ENCODE measurements at places on chromosomes 7 and 10.

GRCh38 chr10:48572414-48572813, 32.5 kb downstream of the ARHGAP22 start:
- DNase-seq: no peak

DNA sequence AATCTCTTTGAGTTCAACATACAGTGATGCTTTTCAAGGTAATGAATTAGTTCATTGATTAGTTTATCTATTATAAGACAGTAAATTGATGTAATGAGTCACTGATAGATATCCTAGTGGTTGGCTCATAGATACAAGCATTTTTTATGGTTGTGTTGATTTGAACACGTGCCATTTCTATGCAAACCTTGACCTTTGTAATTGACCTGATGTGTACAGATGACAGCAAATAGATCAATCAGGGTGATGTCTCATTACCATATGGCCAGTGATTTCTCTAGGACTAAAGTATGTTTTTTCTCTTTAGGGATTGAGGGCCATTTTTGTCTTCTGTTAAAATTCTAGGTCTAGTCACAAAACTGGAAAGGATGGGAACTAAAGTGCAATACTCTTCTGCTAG, 760.3 kb upstream of the GALNT17 start:
- DNase-seq: no peak

DNA sequence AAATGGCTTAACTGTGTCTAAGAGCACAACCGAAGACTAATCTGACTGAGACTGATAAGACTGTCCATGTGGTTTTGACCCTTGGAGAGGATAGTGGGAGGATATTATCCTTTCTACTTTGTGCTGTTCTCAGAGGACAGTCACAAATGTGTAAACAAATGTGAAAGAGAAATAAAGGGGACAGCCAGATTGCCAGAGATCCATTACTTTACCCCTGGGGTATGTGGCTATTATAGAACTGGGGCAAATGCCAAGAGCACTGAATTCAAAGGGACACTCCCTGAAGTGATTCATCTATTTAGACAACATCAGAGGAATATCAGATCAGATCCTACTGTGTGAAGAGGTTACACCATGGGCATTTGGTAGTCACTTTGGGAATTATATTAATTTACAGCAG, 154.7 kb downstream of the RNLS start:
- DNase-seq: no peak

DNA sequence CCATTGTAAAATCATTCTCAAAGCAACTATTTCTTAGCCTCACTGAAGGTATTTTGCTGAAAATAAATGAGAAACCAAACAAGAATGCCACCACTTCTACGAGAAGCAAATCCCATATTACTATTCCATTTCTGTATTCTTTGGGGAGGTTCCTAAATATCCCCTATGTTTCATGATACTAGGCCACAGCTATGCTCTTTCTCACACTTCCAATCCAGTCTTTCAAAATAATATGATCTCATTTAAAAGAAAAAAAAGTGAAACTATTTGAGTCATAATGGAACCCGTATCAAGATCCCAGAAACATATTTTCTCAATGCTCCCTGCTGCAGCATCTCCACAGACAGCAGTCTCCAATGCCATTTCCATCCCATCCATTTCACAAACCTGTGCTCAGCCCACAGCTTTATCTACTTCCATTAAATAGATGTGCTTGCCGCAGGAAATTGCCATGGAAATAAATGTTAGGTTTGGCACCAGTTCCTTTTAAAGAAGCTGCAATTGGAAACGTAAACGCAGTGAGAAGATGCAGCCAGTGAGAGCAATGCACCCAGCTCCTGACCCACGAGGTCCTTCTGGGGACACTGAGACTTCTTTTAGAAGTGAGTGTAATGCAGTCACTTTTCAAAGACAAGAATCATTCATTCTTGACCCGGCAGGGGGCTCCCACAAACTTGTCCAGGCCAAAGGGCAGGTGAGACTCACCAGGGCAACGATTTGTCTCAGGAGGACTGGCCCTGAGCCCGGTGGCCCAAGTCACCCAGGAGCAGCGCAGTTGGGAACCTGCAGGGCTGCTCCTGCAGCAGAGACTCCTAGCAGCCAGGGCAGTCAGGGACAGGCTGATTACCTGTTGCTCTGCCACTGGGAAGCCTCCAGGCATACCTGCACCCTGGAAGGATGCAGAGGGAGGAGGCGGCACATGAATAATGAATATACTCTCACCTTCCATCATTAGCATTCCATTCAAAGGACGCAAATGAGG, 99.6 kb downstream of the C10orf90 start:
- DNase-seq: no peak

GRCh38 chr10:68330852-68331454, 911 bp upstream of the HNRNPH3 start:
- no peak for DNase-seq

- no peak for DNase-seq
These were observed 169.0 kb downstream of the SRPK2 start for GRCh38 chr7:105219771-105220160.

DNA sequence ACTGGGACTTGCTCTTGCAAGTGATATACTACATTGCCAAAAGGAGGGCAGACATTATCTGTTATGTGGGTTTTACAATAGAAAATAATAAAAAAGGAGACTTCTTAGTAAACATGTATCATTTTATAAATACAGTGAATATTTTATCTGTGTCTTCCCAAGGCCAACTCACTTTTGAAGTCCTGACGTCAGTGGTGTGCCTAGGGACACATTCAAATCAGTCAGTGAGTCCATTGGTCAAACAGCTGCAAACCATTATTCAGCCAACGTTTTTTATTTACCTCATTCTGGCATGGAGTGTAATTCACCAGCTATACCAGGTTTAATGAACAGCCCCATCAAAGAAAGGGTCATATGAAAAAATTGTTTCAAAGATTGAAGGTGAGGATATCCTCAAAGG, 263.7 kb downstream of the IPMK start:
- DNase-seq: no peak

- no peak for DNase-seq
These were observed 182.8 kb upstream of the CHRM2 start for GRCh38 chr7:136685501-136686173.

- DNase-seq: no peak
These were observed 30.8 kb upstream of the KNDC1 start for GRCh38 chr10:133129071-133129858.

DNA sequence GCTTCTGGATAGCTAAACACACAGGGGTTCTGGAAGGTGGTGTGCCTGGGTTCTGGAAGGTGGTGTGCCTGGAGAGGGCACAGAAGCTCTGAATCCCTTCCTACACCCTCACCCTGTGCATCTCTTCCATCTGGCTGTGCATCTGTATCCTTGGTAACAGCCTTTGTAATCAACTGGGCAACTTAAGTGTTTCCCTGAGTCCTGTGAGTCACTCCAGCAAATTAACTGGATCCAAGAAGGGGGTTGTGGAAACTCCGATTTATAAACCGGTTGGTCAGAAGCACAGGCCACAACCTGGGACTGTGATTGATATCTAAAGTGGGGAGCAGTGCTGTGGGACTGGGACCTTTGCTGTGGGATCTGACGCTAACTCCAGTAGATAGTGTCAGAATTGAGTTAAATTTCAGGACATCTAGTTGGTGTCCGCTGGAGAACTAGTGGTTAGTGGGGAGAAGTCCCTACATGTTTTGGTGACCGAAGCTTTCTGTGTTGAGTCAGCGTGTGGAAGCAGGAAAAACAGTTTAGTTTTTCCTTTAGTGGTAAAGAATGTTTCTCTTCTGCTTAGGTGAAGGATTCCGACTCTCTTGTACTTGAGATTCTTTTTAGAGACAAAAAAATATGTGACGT, 228.1 kb downstream of the BMPER start:
- DNase-seq: no peak

DNA sequence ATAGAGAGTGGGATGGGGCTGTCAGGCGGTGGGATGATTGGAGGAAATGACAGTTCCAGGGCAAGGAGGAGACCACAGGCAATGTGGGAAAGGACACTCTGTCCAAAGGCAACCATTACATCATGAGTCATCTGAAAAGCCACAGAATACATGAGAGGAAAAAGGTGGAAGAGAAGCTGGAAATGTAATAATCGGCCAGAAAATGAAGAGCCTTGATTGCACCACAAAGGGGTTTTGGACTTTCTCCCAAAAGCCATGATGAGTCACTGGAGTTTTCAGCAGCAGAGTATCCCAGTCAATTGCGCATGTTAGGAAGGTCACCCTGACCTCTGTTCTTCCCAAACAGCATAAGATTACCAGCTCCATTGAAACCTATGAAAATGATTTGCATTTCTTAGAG, 222.0 kb downstream of the LHFPL3 start:
- DNase-seq: no peak

DNA sequence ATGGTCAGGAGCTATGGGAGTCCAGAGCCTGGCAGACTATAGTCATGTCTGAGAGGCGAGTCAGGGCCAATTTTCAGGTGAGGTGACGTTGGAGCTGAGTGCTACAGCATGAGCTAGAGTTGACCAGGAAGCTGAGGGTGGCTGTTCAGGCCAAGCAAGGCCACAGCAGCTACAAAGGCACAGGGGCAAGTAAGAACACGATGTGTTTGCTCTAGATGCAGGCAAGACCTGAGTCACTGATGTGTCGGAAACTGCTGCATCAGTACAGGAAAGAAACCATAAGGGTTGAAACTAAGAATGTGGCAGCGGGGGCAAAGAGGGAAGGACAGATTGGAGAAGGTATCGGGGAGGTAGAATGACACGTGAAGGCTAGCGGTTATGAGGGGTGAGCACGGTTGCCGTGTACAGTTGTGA, 11.8 kb upstream of the RRP12 start:
- no peak for DNase-seq

GRCh38 chr7:46493196-46493595, 572.1 kb upstream of the IGFBP3 start:
- no peak for DNase-seq

DNA sequence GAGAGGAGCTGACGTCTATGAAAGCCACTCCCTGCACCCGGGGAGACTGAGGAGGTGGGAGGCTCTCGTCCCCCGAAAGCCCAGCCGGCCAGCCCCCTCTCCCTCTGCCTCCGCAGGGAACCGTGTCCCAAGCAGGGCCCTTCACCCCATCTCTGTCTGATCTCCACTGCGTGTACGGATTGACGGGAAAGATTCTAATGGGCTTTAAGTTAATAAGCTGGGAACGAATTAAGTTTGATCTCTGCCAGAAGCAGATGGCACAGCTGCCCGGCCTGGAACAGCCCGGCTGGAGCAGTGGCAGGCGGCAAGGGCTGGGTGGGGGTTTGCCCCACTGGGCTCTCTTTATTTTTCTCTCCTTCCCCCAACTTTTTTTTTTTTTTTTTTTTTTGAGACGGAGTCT, 6.1 kb upstream of the SLC29A4 start:
- no peak for DNase-seq

- DNase-seq: no peak
These were observed 67.1 kb downstream of the TNS3 start for GRCh38 chr7:47514818-47515217.

GRCh38 chr7:35802649-35803048, 1.8 kb downstream of the SEPTIN7 start:
- no peak for DNase-seq

DNA sequence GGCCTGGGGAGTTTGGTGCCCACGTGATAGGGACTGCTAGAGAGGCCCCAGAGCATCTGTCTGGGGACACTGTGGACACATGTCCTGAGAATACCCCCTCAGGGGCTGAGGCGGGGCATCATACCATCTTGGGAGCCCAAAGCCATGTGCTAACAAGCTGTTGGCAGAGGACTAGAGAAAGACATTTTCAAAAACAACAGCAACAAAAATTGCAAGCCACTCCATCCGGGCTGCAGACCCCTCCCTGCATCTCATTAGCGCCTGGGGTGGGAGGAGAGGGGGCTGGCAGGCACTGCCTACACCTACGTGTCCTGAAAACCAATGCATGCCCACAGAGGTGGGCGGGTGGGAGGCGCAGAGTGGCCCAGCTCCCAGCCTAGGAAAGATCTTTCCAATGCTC, 507.4 kb upstream of the PODXL start:
- DNase-seq: no peak

DNA sequence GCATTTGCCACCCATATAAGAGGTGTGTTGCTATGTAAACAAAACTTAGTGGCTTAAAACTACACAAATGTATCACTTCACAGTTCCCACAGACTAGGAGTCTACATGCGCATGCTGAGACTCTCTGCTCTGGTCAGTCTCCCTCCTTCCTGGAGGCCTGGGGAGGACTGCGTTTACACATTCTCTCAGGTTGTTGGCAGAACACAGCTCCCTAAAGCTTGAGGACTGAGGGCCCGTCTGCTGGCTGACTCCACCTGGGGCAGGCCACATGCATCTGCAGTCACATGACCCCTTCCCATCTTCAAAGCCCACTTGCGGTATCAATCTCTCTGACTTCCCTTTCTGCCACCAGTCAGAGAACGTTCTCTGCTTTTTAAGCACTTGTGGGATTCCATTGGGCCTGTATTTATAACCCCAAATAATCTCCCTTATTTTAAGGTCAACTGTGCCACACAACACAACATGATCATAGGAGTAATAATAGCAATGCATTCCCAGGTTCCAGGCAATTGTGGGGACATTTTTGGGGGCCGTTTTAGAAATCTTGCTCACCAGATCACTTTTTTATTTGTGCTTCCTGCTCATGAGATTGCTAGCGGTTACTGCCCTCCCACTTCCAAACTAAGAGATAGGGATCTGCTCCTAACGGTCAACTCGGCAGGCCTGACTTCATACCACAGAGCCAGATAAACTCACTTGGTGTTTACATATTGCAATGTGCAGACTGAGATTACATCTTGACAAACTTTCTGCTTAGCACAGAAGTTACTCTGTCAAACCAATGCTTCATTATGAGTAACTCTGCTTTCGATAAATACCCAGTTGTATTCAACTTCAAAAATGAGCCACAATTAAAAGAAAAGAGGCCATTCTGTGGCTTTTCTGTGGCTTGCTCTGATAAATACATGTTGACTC, 96.3 kb downstream of the ALOX5 start:
- DNase-seq: peak; percentile 16

DNA sequence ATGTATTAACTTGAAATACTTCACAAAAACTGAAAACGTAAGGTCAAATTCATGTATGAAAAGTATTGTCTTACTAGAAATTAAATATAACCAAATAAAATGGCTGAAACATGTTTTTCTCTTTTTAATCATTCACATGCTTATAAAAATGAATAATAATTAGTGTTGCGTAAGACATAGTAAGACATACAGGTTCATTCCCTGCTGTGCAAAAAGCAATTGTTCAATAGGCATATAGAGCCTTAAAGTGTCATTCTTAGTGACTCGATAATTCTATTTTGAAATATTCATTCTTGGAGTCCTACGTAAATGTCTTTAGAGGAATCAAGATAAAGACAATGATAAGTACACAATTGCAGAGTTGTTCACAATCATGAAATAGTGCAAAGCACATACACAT, 337.1 kb downstream of the SUGCT start:
- no peak for DNase-seq

GRCh38 chr7:150580638-150581394, 13.6 kb downstream of the GIMAP4 start:
- no peak for DNase-seq

GRCh38 chr7:390761-391410, 100.9 kb downstream of the FOXL3 start:
- no peak for DNase-seq

DNA sequence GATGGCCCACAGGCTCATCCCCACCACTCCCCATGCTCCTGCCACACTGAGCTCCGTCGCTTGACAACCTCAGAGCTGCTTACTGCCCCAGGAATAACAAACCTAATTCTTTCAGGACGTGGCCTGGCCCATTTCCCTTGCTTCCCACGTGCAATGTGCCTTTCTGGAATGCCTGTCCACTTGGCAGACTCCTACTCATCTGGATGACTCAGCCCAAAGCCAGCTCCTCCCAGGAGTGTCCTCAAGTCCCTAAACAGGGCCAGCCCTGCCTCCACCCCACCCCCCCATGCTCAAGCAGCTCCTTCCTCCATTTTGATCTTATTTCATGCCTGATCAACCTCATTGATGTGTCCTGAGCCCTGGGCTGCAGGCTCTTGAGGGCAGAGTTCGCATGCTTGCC, 164.9 kb upstream of the RNF32 start:
- no peak for DNase-seq
